Activated T-helper 1 cell treated with anti-CD3 and anti-CD28 coated beads, Interleukin-2, amount 50 U/mL, for 16 hours (primary cell): ENCODE measurements at places on chromosomes 11 and 22.

DNA sequence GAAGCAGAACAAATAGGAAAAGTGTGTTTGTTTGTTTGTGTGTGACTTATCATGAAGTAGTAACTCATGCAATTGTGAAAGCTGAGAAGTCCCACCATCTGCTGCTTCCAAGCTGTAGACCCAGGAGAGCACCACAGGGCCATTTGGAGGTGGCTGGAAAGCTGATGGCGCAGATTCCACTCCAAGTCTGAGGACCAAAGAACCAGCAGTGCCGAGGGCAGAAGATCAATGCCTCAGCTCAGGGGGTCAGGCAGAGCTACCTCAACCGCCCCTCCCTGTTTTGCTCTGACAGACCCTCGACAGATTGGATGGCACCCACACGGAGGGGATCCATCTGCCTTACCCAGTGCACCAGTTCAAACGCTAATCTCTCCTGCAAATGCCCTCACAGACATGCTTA is 896.2 kb downstream of the BRD1 start:
- no peak for DNase-seq

- no peak for DNase-seq
Measured at GRCh38 chr11:115996808-115997188, 492.6 kb upstream of the CADM1 start.

GRCh38 chr11:77130763-77131513 is 2.9 kb downstream of the MYO7A start:
- DNase-seq, result no peak

DNA sequence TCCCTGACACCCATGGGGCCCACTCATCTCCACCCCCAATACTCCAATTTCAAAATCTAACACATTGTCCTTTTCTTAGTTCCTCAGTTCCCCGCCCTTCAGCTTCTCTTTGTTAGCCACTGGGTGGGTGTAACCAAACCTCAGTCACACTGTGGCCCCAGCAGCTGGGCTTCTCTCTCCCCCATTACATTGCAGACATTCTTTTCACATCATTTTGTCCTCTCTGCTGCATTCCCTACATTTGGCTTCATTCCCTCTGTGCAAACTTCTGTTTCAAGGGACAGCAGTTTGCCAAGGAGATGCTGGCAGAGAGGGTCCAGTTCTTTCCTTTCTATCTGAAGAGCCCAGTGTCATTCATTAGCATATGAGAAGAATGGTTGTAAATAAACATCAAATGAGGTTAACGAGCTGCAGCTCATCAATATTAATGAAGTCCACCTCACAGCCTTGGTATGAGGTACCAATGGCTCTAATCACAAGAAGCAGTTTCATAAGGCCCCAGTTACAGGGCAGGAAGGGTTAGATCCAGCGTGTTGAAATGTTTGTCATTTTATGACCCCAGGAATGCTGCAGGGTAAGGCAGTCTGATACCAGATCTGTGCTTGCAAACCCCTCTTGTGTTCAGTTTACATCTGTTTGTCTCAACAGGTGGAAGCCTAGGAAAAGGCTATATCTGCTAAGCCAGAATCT is 72.3 kb downstream of the ARFGAP2 start:
- no peak for DNase-seq

DNA sequence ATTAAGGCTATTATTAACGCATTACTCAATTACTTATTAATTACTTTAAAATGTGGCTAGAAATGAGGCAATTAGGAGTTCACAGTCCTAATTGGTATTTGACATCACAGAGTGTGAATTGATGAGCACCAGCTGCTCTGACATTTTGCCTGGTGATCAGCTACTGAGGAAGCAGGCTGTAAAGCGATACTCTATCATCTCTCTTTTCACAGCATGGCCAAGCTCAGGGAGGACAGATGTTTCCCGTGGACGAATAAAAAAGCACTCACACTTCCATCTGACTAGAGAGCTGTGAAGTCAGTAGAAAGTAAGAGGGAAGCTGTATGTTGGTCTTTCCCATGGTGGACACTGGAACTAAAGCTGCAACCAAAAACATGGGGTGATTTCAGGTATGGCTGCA is 29.1 kb upstream of the SYT9 start:
- no peak for DNase-seq

- no peak for DNase-seq
Measured at GRCh38 chr11:47359162-47359561, 6.7 kb upstream of the MYBPC3 start.

DNA sequence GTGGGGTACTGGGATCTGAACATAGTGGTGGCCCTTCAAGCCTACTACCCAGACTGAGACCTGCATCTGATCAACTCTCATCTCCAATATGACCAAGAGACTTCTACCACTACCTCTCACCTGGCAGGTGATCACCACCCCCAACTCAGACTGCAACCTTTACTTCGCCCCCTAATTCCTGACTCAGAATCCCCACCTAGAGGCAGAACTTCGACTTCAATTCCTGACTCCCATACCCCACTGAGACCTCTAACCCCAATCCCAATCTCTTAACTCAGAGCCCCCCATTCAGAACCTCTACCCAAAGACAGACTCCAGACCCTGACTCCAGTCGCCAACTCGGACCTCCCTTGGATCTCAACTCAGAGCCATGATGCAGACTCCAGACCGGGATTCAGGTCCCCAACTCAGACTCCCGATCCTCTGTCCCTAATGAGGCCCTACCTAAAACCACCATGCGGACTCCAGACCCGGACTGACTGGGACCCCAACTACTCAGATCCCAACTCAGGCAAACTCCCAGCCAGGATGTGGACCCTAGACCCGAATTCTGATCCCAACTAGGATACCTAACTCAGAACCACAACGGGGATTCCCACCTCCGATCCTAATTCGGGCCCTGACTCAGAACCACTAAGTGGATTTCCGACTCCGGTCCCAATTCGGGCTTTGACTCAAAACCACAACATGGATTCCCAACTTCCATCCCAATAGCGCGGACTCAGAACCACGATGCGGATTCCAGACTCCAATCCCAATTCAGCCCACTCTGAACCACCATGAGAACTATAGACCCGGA is 1.2 kb downstream of the KCNQ1OT1 start:
- no peak for DNase-seq

- no peak for DNase-seq
Measured at GRCh38 chr11:34451053-34451452, 12.3 kb downstream of the CAT start.

GRCh38 chr22:30420347-30421125 is 5.0 kb upstream of the MTFP1 start:
- DNase-seq, result no peak

DNA sequence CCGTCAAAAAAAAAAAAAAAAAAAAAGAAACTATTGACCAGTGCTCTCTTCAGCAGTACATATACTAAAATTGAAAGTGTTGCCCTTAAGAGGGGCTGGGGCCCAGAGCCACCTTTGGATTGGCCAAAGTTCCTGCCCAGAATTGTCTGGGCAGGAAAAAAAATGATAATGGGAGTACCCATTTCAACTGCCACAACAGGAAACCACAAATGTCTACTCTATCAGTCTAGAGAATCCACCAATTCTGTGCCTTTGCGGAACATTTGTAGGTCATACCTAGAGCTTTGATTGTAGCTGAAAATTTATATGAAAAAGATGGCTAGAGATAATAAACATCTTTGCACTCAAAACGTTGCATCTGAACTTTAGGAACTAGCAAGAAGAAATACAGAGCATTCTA is 69.4 kb downstream of the FAM76B start:
- DNase-seq, result no peak

DNA sequence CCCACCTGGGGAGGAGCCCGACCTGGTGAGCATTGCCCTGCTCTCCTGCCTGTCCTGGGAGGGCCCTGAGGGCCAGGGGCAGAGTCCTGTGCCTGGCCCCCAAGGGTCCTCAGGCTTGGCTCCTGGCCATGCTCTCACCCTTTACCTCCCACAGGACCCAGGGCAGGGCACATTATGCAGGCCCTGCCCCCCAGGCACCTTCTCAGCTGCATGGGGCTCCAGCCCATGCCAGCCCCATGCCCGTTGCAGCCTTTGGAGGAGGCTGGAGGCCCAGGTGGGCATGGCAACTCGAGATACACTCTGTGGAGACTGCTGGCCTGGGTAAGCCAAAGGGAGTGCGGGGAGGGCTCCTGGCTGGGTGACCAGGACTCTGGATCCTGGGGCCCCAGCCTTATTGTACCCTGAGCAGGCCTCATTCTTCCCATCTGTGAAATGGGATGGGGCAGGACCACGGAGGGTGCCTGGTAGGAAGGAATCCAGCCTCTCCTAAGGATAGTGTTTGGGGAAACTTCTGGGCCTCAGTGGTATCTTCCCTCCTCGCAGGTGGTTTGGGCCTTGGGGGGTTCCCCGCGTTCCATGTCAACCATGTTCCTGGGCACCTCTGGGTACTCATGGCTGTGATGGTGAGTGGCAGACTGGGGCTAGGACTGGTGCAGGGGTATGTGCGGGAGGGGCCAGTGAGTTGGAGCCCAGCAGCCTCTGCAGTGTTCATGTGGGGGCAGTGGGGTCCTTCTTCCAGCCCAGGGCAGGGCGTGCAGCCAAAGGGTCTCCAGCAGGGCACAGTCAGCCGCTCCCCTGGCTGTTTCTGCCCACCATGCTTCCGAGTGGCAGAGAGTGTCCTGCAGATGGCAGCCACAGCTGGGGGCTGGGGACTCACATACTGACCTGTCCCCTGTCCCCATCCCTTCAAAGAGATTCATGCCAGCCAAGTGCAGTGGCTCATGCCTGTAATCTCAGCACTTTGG is 14.7 kb downstream of the RELT start:
- no peak for DNase-seq

GRCh38 chr11:15095736-15096228 is 18.9 kb upstream of the INSC start:
- no peak for DNase-seq
